ENCODE measurements at places on chromosomes 6 and 20.

DNA sequence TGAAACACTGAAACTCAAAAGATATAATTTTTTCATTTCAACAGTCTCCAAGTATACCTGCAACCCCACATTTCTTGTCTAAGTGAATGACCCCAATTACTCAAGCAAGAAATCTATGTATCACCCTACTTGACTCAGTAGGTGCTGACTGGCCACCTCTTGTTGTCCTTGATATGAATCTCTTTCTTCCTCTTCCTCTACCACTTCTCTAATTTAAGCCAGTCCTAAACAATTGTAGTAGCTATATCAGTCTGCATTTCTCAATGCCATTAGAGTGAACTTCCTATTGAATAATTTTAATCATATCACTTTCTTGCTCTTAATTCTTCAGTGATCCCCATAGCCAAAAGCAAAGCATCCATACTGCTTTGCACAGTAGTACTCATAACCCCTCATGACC is 93.2 kb downstream of the NKAIN2 start:
- DNase-seq: no peak

- DNase-seq: no peak
These were observed 4.3 kb upstream of the LOC128125822 start for GRCh38 chr6:63567966-63568365.

- DNase-seq: peak; percentile 27
These were observed 930 bp downstream of the THBD start for GRCh38 chr20:23048283-23049200.

DNA sequence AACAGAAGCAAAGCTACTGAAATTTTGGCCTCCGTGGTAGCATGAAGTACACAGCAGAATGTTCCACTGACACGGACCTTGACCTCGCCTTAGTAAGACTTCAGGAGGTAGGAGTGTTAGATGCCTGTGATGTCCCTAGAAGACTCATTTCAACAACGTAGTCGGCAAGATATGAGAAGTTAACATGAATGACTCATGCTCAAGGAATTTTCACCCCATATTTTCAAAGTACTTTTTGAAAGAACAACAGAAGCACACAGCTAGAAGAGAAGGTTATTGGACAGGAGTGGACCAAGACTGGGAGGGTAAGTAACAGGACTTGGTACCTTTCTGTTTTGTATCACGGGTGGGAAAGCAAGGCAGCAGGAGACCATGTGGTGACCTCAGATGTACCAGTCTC is 78.0 kb downstream of the DZANK1 start:
- DNase-seq: no peak

DNA sequence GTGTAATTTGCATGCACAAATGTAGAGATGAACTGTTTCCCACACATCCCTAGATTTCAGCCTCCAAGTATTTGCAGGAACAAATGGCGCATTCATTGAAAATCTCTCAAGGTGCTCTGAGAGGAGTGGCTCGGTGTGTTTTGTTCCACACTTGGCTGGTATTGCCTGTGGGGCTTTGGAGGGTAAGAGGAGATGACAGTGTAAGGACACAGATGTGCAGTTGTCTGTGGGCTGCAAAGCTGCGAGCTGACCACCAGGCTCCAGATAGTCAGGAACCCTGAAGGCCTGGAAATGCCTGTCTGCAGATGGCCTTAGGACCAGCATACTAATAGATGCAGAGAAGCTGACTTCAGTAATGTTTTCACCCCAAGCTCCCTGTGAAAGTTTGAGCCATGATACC is 57.7 kb upstream of the PBOV1 start:
- no peak for DNase-seq

GRCh38 chr6:159979136-159979874 is 10.4 kb downstream of the IGF2R start:
- peak; percentile 75 for DNase-seq

DNA sequence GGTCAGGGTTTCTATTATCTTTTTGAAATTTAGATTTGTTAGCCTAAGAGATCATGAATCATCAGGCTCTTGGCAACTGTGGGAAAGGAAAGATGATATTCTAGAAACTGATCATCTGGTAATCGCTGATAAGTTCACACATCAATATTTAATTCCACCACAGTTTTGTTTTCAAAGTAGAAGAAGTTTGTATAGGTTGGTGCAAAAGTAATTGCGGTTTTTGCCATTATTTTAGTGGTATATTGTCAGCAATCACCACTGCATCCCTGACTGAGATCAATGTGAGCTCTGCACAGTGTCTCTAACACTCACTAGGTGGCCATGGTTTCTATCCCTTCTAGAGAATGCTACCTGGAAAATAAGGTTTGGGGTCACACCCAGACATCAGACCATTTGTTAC is 17.0 kb upstream of the PXDC1 start:
- DNase-seq: no peak

DNA sequence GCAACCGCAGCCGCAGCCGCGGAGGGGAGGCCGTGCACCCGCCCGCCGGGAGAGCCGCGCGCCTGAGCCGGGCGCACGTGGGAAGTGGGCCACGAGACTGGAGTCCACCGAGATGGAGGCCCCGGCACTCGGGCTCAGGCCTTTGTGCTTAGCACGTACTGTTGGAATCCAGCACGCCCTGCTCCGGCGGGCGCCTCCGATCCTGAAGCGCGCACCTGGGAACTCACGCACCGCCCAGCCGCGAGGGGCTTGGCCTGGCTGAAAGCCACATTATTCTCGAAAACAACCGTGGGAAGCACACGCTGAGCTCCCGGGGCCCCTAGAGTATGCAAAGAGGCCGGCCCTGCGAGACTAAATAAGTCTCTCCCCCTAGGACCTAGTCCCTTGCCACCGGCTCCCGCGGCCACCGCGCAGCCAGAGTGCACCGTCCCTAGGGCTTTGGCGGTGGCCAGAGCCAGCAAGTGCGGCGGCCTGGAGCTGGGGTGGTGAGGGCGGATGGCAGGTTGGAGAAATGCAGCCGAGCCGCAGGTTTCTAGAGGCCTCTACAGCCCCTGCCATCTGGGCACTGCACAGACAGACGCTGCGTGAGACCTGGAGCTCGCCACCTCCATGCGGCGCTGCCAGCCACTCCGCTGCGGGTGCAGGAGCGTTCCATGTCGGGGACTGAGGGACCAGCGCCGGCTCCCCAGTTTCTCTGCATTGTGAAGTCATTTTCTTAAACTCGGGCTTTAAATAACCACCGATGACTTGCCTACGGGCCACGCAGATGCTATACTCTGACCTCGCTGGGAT is 42.0 kb upstream of the LY86 start:
- DNase-seq: no peak

GRCh38 chr6:4225161-4225872 is 89.9 kb upstream of the ECI2 start:
- no peak for DNase-seq

DNA sequence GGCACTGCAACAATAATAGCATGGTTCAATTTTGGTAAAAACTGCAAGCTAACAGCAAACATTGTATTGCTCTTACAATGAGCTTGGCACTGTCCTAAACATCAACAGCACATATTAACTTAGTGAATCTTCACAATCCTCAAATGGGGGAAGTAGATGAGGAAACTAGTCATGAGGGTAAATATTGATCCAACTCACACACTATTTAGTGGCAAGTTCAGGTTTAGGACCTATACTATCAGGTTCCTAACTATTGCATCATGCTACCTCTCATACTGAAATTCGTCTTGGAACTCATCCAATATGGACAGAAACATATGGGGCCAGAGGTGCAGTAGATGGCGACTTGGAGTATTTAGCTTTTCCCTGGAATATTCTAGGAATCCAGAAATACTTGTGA is 34.2 kb downstream of the FKBP1C start:
- DNase-seq: no peak

DNA sequence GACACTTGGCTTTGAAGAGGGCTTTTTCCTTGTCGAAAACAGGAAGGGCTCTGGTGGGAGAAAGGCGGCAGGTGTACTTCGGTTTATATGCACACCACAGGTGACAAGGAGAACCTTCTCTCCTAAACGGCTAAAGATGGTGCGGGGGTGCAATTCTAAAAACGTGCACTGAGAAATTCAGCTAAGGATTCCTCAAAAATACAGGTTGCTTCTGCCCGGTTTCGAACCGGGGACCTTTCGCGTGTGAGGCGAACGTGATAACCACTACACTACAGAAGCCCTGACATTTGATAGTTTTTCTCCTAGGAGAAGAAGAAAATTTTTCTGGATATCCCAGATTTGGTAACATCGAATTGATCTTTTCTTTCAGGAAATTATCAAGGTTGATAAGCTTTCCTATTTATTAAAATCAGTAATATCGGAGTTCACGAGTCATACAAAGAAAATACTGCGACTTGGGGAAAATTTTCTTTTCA is 32.0 kb downstream of the POM121L2 start:
- no peak for DNase-seq

GRCh38 chr20:49846206-49846807 is 33.7 kb downstream of the SLC9A8 start:
- DNase-seq: peak; percentile 2

DNA sequence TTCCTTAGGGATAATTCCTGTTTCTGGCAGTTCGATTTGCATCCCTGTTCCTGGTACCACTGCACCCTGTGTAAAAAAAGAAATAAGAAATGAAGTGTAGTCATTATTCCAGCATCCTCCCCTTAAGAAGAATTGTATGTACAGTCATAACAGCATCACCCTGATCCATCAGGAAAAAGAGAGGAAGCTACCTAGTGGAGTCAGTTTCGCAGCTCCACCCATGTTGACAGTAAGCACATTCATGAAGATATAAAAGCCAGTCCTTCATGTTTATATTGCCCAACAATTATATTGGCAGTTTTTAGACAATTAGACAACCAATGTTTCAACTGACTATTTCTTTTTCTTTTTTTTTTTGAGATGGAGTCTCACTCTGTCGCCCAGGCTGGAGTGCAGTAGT is 21.2 kb upstream of the HLA-G start:
- no peak for DNase-seq

DNA sequence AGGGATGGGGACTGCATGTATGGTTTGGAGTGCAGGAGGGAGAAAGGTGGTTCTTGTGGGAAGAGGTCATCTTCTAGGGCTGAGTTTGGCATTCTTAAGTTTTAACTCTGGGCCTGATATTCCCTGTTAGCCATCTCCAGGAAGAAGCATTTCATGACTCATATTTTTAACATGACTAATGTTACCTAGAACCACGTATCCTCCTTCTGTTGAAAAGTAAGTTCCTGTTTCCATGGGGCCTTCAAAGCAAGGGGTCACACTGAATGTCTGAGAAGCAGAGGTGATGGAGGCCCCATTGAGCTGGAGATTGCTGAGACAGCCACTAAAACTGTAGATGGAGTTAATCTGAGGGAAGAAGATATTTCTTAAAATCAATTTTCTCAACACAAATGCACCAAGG is 30.2 kb downstream of the FAM229B start:
- DNase-seq: no peak

- DNase-seq: no peak
These were observed 207.5 kb downstream of the SMOC2 start for GRCh38 chr6:168648240-168649125.

GRCh38 chr20:37345339-37346235 is at the start of gene SRC:
SRC (plus strand) TSS chr20:37346140; CDS start chr20:37384154, 38,014 bp downstream.
- no peak for DNase-seq

DNA sequence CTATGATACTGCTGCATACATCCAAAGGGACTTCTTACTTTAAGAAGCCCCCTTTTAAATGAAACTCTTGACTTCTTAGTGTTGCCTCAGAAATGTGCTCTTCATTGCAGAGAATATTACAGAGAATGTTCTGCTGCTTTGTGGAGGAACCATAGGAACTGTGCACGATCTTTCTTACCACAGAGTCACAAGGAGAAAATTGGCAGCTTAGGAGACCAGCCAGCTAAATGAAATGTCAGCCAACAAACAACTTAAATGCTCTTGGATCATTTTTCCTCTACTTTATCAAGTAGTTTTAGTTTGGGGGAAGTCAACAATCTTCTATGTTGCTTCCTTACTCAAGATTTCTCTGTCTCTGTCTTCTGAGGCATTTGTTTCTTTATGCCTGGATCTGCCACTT is 125.9 kb upstream of the MLIP start:
- no peak for DNase-seq

DNA sequence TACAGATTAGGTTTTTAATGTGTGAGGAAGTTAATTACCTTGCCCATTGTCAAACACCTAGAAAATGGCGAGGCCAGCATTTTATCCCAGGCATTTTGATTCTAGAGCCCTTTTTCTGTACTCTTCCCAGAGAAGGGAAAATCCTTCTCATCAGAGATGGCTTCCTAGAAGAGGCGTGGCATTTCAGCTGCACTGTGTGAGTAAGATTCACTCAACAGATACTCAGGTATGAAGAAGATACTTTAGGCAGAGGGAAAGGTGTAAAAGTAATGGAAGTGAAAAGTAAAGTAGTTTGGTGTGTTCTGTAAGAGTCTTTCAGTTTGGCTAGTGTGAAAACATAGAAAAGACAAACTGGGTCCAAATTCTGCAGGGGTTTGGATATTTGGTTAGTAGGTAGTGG is 113.8 kb downstream of the MAP3K4 start:
- no peak for DNase-seq

- DNase-seq: no peak
These were observed 181.8 kb upstream of the PDE10A start for GRCh38 chr6:165844801-165845364.

- no peak for DNase-seq
These were observed 78.5 kb upstream of the AHI1 start for GRCh38 chr6:135576055-135576454.

- no peak for DNase-seq
These were observed 218.5 kb downstream of the UST start for GRCh38 chr6:148965287-148965686.

GRCh38 chr20:34473262-34473883 is 42.8 kb upstream of the DYNLRB1 start:
- DNase-seq: no peak

GRCh38 chr20:6533351-6533750 is 234.1 kb upstream of the BMP2 start:
- no peak for DNase-seq

GRCh38 chr6:159800141-159800865 is at the start of gene PNLDC1:
PNLDC1 (plus strand) TSS chr6:159800276; CDS start chr6:159800308, 32 bp downstream.
- no peak for DNase-seq

GRCh38 chr6:47165918-47166317 is 123.8 kb upstream of the ADGRF1 start:
- DNase-seq: no peak

DNA sequence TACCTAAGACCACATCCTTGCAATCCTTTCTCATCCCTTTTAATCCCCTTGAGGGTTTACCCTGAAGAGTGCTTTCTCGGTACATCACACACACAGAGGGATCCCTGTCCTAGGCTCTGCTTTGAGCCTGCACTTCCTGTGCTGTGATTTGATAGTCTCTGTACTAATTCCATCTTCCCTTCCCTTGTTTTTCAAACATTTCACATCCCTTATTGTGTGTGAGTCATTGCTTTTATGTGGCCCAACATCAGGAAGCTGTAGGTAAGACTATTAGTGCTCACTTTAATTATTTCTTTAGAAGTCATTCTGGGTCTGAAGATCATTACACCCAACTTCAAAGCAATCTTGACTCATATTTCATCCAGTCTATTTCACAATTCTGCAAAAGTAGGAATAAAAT is 57.2 kb upstream of the ANKEF1 start:
- no peak for DNase-seq
